Esophagus (tissue), 2 donors: ENCODE measurements at places on chromosomes 2 and 18. TPM values are rescaled to one million over a fixed set of nuclear protein-coding genes. Genes with fewer than 3 reads are reported as not detected.

UBE2E3 gene
- polyA plus RNA-seq = 33.4 TPM

CFAP210 gene
- polyA plus RNA-seq = 0.02 TPM

CFAP65 gene
- 0.01 TPM for polyA plus RNA-seq

MROH2A gene
- 0.22 TPM for polyA plus RNA-seq

UCN gene
- polyA plus RNA-seq = 1.1 TPM

B4GALT6 gene
- 1.2 TPM for polyA plus RNA-seq

ERMN gene
- polyA plus RNA-seq = 0.10 TPM

ANKRD62 gene
- polyA plus RNA-seq = 0.45 TPM

ALKAL2 gene
- polyA plus RNA-seq = 1.0 TPM

FAM237A gene
- not detected for polyA plus RNA-seq
